ENCODE measurements at places on chromosomes 6 and 20.

- DNase-seq: no peak
These were observed 76.0 kb upstream of the ADTRP start for GRCh38 chr6:11854408-11855165.

GRCh38 chr6:45576648-45577624 lies 199.2 kb upstream of the SUPT3H start:
- DNase-seq: no peak

- no peak for DNase-seq
These were observed 26.4 kb upstream of the FAM83C start for GRCh38 chr20:35318502-35319157.

- DNase-seq: no peak
These were observed 14.4 kb upstream of the TRIB3 start for GRCh38 chr20:366041-366718.

DNA sequence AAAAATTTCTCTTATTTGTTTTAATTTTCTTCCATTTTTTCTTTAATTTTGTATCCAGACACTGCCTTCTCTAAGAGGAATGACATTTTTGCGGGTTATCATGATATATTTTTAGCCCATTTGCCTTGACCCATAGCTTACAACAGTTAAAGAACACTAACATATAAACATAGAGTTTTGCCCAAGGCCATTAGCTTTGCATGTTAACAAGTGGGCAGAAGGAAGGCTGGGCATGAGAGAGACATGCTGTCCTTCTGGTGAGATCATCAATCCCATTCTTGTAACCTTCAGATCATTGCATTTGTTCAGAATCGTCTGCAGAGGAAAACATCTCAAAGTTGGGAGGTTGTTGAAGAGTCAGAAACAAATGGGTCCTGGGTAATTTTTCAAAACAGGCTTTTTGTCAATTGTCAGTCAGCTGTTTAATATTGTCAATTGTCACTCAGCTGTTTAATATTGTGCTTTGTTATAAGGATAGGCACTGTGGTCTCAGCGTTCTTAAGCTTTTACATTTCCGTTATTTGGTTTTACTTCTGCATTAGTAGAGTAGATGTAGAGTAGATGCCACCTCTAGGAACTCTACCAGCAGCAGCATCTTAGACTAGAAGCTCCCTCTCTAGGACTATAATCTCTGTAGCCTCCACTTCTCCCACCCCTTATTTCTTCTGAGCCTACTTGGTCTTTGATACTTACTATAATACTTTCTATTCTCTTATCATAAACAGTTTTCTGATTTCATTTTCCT lies 243.1 kb downstream of the ESR1 start:
- no peak for DNase-seq

GRCh38 chr6:106727480-106728149 lies 98.2 kb downstream of the QRSL1 start:
- no peak for DNase-seq

DNA sequence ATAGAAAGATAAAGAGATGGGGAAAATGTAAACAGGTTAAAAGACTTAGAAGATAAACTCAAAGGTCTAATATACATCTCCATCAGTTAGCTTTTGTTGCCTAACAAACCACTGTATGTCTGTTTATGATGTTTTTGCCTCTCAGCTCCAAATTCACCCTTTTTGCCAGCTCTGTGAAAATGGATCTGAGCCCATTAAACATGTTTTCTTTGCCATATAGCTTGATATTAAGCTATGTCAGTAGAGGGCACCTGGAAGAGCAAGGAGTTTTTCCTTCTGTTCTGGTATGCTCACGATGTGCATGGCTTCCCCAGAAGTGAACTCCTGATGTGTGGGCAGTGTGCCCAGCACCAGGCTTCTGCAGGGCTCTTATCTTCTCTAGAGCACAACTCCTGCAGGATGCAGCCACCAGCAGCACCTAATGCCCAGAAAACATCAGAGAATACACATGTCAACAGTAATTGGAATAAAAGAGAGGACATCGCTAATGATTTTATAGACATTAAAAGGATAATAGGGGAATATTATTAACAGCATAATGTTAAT lies 14.6 kb upstream of the SNX9 start:
- DNase-seq: no peak

DNA sequence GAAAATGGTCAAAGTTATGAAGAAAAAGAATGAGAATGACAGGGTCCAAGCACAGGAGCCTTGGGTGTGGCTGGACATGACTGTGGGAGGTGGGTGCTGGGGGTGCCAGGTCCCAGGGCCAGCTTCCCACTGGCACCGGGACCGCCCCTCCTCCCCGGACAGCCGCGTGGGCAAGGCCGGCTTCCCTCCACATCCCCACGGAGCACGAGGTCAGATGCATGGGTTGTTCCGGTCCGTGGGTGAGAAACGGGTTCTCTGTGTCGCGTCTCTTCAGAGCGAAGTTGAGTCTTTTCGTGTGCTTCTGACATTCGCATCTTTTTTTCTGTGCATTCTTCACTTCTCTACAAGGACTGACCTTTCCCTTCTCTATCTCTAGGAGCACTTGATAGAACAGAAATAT lies 30.1 kb downstream of the KIF25 start:
- DNase-seq: no peak

- no peak for DNase-seq
These were observed 45.5 kb upstream of the SUPT3H start for GRCh38 chr6:45423111-45423823.

GRCh38 chr20:34578025-34578424 lies 19.5 kb downstream of the MAP1LC3A start:
- DNase-seq: no peak

DNA sequence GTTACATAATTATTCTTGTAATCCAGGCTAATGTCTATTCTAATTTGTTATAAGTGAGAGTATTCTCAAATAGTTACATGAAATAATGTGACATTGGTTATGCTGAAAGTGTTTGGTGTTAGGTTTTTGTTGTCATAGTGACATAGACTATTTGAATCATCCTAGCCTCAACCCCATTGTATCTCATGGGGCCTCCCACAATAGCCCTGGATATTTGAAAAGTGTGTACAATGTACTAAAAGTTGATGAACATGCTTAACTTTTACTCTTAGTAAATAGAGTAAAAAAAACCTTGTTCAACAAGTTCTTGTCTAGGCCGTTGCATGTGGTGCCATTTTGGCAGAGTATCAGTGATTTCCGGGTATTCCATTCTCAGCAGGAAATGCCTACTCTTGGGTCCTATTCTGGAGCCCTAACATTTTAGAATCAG lies 83.0 kb downstream of the RTN4IP1 start:
- no peak for DNase-seq

DNA sequence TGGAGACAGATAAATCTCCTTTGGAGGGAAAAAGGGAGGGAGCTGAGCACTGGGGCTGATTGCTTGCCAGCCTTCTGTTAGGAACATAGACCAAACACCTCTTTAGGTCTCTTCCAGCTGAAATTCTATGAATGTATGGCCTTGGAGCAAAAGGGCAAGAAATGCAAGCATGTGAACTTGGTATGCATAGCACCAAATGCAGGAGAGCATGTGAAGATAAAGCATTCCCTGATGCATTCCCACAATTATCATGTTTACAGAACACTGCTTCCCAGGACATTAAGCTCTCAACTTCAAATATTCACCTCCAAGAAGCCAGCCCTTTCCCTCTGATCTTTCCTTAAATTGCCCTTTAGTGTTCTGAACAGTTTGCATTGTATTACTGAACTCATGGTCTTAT lies 15.6 kb downstream of the RIPOR2 start:
- no peak for DNase-seq

GRCh38 chr20:32235331-32236047 lies 27.8 kb downstream of the POFUT1 start:
- DNase-seq: no peak

DNA sequence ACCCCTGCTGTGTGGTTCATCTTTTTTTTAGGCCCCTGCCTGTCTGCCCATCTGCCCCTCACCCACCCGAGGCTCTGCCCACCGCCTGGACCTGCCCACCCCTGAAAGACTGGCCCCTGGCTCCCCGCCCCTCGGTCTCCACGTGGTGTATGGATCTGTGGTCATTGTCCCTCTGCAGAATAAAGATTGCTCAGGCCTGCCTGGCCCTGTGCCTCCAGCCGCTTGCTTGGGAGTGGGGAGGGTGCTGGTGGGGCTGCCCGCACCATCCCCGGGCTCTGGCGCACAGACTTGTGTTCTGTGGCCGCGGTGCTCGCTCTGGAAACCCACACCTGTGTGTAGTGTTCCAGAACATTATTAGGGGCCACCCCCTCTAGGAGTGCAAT lies 1.6 kb downstream of the MAP1LC3A start:
- DNase-seq: no peak

GRCh38 chr6:27187231-27188060 lies 60.1 kb upstream of the PRSS16 start:
- DNase-seq: no peak

DNA sequence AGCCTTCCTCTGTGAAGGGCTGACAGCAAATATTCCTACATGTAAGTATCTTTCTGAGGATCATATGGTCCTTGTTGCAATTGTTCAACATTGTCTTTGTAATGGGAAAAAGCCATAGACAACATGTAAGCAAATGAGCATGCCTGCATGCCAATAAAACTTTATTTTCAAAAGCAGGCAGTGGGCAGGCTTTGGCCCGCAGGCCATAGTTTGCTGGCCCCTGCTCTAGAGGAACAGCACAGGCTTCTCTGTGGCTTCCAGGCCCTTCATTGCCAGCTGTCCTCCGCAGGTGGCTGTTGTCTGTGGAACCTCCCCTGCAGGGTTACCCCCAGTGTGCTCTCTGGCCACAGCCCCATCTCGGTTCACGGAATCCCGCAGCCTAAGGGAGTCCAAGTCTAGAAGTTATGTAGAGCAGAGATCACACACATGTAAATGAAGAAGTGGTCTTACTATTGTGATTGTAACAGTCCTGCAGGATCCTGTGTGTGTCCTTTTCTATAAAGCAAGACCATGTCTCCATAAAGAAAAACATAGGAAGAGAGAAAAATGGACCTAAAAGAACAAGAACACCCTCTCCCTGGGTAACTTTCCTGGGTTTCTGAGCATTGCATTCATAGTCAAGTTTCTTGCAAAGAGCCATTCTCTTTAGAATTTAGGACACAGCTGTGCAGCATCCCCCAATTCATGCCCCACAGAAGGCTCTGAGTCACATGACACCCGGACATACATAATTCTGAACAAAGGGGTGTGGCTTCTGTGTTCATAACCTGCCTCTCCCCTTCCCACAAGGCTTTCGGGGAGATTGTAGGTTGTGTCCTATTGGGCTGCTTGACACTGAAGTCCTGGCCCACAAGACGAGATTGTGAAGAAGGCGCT lies 10.0 kb downstream of the UNC93A start:
- DNase-seq: no peak

GRCh38 chr20:33649201-33649681 lies 12.9 kb upstream of the C20orf144 start:
- DNase-seq: no peak

GRCh38 chr6:71481011-71481410 lies 192.4 kb downstream of the OGFRL1 start:
- DNase-seq: no peak

- no peak for DNase-seq
These were observed 49.9 kb downstream of the EZR start for GRCh38 chr6:158769234-158769770.

- DNase-seq: no peak
These were observed 32.1 kb upstream of the RAB23 start for GRCh38 chr6:57254055-57254717.

DNA sequence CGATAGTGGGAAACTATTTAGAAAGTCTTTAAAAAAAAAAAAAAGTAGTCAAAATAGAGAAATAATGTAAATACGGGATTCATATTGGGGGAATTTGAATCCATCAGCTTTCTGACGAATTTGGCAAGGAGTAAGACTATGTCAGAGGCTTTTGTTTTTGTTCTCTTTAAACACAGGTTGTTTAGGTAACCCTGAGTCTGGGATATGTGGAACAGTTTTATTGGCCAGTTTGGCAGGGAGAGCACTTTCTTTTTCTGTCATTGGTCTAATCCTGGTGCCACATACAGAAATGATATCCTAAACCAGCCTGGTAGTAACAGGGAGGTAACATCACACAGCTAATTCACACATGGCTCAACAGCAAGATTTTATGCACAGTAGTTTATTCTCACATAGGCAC lies 27.7 kb downstream of the HAO1 start:
- no peak for DNase-seq

GRCh38 chr6:32974016-32974333 lies 5.6 kb downstream of the BRD2 start:
- DNase-seq: no peak

- no peak for DNase-seq
These were observed 137.3 kb upstream of the TOP1 start for GRCh38 chr20:40891351-40891750.

- DNase-seq: no peak
These were observed 12.5 kb downstream of the GNL1 start for GRCh38 chr6:30543821-30544220.

DNA sequence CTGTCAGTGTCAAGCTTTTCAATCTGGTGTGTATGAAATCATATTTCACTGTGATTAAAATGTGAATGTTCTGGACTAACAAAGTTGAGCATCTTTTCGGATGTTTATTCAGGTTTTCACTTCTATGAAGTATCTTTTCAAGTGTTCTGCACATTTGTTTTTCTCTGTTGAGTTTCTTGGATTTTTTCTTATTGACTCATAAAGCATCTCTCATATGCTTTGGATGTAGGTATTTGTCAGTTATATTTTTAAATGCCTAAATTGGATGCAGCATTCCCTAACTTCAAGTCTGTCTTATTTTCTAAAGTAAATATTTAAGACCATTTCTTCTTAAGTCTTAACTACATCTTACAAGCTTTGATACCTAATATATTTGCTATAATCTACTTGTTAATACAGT lies 398.0 kb downstream of the PLCB1 start:
- DNase-seq: no peak

- DNase-seq: no peak
These were observed 39.2 kb upstream of the CLDN20 start for GRCh38 chr6:155224618-155225017.

GRCh38 chr6:107237992-107238660 lies 122.8 kb upstream of the BEND3 start:
- DNase-seq: no peak

GRCh38 chr6:167341665-167342655 lies 17.1 kb downstream of the TTLL2 start:
- DNase-seq: no peak

GRCh38 chr6:39111280-39111679 lies 3.7 kb downstream of the SAYSD1 start:
- DNase-seq: no peak

GRCh38 chr20:63703976-63704748 lies 3.6 kb downstream of the ARFRP1 start:
- no peak for DNase-seq

DNA sequence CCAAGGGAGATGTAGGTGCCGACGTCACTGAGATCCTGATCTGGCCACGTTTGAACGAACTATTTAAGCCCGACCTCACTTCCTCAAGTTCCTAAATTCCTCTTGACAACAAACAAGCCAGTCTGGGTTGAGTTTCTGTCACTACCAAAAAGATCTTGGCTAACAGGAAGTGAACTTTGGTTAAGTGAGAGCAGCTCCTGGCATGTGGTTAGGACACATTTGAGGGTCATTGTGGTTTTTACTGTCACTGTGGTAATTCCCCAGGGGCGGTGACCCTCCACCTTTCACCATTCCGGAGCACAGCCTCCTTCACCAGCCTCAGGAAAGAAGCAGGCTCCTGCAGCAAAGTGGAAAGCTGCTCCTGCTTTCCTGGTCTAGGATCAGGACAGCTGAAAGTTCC lies 43.1 kb upstream of the ZNF831 start:
- no peak for DNase-seq

GRCh38 chr6:12974551-12974950 lies 258.0 kb downstream of the PHACTR1 start:
- no peak for DNase-seq

Measured in glomerular endothelial cell (primary cell).